ENCODE measurements at places on chromosomes 16 and 17.

- DNase-seq: no peak
These were observed 70.3 kb downstream of the DNAH9 start for GRCh38 chr17:11668618-11669017.

DNA sequence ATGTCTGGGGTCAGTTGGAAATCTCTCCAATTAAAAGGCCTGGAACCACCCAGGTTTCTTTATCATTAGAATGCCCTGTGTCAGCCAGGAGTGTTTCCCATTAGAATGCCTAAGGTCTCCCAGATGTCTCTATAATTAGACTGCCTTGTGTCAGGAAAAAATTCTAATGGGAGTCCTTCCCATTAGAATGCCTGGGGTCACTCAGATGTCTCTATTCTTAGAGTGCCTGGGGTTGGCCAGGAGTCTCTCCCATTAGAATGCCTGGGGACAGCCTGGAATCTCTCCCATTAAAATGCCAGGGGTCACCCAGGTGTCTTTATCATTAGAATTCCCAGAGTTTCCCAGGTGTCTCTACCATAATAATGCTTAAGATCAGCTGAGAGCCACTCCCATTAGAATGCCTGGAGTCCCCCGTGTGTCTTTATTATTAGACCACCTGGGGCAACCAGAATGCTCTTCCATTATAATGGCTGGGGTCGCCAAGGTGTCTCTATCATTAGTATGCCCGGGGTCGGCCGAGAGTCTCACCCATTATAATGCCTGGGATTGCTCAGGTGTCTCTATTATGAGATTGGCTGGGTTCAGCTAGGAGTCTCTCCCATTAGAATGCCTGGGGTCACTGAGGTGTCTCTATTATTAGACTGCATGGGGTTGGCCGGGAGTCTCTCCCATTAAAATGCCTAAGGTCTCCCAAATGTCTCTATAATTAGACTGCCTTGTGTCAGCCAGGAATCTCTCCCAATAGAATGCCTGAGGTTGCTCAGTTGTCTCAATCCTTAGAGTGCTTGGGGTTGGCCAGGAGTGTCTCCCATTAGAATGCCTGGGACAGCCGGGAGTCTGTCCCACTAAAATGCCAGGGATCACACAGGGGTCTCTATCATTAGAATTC is 2254.6 kb downstream of the TP53TG3F start:
- no peak for DNase-seq

- DNase-seq: no peak
These were observed 24.0 kb downstream of the IL21R start for GRCh38 chr16:27425961-27426360.

- DNase-seq: no peak
These were observed 1.5 kb downstream of the ABCC1 start for GRCh38 chr16:15950869-15951268.

GRCh38 chr17:80388175-80388574 is 26.8 kb upstream of the ENDOV start:
- DNase-seq: no peak
